ENCODE measurements at places on chromosomes 1 and 21. TPM values are rescaled to one million over a fixed set of nuclear protein-coding genes. Genes with fewer than 3 reads are reported as not detected.

AMPD1 gene
- not detected for polyA plus RNA-seq

DNA sequence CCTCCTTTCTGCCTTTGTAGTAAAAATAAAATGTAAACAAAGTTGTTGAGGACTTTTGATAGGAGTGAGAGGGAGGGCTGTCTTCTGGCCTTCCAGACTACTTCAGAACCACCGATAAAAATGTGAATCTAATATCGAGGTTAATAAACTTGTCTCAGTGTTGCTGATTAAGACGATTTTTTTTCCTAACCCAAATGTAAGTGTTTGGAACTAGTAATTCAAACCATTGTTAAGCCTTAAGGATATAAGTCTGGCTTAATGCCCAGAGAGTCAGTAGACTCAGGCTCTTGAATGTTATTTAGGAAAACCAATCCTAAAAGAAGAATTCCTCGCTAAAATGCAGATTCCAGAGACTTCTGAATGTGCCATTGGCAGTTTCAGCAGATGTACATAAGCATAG, 356.9 kb downstream of the SIPA1L2 start:
- no peak for DNase-seq

MYCL gene
- polyA plus RNA-seq = 3.3 TPM

DNA sequence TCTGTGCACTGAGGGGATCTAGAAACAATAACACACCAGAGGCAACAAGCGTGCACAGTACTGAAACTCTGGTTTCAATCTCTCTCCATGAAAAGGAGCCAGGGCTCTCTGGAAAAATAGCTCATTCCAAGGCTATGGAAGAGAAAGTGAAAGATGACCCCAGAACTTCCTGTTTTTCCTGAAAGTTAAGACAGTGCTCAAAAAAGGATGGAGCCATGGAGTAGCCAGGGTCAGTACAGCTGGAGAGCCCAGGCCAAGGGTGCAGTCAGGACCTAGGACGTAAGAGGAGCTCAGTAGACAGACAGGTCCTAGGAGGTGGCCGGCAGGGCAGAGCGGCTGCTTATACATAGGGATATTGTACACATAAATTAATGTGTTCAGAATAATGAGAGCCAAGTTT, 19.1 kb downstream of the NOL9 start:
- no peak for DNase-seq

PGBD2 gene
- 2.4 TPM for polyA plus RNA-seq

GRCh38 chr1:29939079-29939478, 702.8 kb downstream of the PTPRU start:
- DNase-seq = peak; percentile 67

DNA sequence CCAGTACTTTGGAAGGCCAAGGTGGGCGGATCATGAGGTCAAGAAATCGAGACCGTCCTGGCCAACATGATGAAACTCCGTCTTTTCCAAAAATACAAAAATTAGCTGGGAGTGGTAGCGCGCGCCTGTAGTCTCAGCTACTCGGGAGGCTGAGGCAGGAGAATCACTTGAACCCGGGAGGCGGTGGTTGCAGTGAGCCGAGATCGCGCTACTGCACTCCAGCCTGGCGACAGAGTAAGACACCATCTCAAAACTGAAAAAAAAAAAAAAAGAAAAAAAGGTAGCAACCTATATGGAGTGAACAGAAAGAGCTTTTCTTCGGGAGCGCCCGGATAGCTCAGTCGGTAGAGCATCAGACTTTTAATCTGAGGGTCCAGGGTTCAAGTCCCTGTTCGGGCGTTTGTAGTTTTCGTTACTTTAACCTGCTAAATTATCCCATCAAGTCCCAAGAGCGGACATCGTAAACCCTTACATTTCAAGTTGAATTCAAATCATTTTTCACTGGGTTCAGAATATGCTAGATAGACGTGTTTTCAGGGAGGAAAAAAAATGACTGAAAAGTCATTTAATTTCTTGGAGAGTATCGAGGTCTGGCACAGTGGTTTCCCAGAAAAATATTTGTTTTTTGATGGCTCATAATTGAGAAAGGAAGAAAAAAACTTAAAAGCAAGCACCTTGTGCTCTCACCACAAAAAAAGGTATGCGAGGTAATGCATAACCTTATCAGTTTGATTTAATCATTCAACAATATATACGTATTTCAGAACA, 9.8 kb upstream of the MDM4 start:
- DNase-seq = peak; percentile 90

TNFRSF14 gene
- polyA plus RNA-seq = 16.4 TPM

DNA sequence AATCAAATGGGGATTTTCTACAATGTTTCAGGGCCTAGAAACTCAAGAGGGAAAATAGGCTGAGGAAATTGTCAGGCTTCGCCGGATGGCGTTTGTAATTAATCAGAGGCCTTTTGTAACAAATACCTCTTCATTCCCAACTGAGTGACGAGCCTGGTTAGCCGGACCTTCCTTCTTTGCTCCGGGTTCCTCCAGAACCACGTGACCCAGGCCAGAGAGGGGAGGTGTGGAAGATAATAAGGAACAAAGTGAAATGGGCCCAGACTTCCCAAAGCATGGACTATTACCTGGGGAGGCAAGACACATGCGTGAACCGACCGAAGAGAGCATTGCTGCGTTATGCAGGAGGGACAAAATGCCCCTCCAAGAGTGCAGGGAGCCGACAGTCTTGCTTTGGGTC, 7.5 kb upstream of the IGSF21 start:
- DNase-seq = no peak

- no peak for DNase-seq
These were observed 1681.0 kb downstream of the NCAM2 start for GRCh38 chr21:22679207-22679606.

DNA sequence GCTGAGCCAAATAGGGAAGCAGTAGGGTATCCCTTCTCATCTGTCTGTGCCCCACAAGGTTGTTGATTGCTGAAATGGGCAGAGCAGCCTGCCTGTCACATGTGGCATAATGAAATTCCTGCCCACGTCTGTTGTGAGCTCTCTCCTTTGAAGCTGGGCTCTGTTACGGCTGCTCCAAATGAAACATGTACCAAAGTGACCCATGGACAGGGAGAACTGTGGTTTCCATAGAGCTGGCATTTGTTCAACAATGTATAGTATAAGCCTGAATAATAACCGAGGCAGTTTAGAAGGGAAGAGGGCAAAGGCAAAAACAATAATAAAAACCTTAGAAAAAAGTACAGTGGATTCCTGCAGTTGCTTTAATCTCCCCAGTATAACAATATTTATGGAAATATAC, 149.7 kb downstream of the LYPLAL1 start:
- no peak for DNase-seq

GRCh38 chr1:203199816-203200571, 13.5 kb upstream of the CHI3L1 start:
- peak; percentile 42 for DNase-seq

DNA sequence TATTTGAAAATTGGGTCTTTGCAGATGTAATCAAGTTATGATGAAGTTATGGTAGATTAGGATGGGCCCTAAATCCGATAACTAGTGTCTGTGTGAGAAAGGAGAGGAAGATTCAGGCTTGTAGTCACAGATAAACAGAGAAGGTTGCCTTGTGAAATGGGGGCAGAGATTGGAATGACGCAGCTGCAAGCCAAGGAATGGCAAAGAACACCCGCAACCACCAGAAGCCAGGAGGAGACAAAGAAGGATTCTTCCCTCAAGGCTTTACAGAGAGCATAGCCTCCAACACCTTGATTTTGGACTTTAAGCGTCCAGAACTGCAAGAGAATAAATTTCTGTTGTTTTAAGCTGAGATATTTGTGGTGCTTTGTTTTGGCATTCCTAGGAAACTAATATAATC, 35.4 kb upstream of the COL24A1 start:
- no peak for DNase-seq

DNA sequence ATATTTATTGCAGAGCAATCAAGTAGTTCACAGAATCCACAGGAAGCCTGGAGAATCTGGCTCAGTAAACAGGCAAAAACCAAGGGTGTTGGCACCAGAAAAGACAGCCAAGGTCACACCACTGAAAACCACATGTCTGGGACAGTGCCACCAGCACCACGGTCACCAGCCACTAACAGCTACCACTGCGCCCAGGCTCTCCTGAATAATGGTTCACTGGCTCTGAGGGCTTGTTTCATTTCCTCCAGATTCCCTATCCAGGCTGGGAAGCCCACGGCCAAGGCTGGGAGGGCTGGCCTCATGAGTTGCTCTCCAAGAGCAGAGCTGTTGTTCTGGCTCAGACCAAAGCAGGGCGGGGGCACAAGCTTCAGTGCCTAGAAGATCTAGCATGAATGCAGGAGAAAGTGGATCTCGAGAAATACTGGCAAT, 54.5 kb upstream of the PTGFRN start:
- DNase-seq = no peak

DNA sequence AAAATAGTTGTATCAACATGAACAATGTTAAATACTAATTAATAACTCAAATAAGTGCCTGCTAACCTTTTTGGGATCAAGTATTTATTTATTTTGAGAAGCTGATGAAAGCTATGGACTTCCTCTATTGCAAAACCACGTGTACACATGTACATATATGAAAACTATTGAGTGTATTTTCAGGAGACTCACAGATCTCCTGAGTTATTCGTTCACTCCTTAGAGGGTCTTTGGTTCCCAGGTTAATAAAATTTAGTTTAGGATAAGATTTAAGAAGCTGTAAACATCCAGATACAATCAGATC, 130.5 kb downstream of the DISC1 start:
- no peak for DNase-seq

DNA sequence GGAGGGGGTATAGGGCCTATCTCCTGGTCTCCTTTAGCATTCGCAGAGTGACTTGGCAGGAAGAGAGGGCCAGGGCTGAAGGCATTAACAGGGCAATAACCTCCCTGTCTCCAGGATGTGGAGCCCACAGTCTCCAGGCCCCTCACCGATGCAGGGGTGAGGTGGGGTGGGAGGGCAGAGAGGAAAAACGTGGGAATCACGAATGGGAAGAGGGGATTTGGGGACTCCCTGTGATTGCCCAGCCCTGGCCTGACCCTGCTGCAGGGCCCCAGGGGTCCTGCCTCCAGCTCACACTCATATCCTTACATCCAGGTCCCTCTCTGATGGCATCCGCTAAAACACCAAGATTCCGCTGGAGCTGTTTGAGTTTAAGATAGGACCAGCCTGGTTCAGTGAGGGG, 14.6 kb downstream of the TFAP2E start:
- DNase-seq = no peak

DNA sequence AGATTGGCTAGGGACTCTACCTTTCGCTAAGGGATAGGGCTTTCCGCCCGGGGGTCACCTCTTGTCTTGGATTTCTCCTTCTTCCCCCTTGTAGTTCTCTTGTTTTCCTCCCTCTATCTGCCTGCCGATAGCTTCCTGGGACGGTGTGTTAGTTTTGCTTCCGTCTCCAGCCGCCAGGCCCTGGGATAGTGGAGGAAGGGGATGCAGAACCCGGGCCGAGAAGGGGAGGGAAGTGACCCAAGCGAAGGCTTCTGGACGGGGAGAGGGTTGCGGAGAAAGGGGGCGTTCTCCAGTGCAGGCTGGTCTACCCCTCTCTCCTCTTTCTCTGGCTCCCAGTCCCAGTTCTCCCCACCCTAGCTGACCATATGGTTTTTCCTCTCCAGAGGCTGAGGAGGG, 871 bp downstream of the TUFT1 start:
- no peak for DNase-seq

DNA sequence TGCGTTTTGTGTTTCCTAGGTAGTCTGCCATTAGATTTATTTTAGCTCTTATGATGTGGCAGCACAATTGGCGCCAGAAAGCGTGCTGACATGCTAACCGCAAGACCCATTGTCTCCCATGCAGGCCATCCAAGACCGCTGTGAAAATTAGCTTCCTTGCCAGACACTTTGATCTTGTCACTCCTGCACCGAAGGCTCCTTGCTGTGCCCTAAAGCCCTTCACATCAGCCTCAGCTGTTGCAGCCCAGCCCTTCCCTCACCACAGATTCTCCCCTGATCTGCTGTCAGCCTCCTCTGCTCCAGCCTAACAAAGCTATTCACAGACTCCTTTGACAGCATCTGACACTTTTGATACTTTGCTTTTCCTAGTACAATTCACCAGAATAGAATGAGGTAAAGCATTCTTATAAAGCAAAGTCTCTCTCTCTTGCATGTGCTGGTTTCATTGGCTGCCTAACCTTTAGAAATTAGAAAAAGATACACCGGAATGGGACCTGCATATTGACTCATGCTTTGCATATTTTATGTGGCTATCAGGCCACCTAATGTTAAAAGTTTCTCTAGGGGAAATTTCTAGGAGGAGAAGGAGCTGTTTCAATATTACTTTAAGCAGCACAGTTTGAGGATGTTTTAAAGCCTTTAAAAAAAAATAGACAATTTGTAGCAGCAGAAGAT, 280.3 kb upstream of the FMN2 start:
- DNase-seq = no peak

UTS2 gene
- not detected for polyA plus RNA-seq
